Stimulated activated CD4-positive, alpha-beta T cell treated with anti-CD3 and anti-CD28 coated beads, TNF-alpha, amount 100 ng/mL, for 1 hour (primary cell): ENCODE measurements at places on chromosomes 5 and 9.

- DNase-seq, result no peak
Observed at GRCh38 chr9:942805-943580, 33.5 kb upstream of the DMRT3 start.

GRCh38 chr9:15529566-15530324 is 19.0 kb upstream of the PSIP1 start:
- no peak for DNase-seq

DNA sequence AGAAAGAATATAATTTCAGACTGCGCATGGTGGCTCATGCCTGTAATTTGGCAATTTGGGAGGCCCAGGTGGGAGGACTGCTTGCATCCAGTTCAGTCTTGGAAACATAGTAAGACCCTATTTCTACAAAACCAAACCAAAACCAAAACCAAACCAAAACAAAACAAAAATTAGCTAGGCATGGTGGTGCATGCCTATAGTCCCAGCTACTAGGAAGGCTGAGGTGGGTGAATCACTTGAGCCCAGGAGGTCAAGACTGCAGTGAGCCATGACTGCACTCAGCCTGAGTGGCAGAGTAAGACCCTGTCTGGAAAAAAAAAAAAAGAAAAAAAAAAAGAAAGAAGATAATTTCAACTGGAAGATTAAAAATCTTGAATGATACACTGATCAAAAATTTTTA is 137.0 kb upstream of the ACOT12 start:
- no peak for DNase-seq

DNA sequence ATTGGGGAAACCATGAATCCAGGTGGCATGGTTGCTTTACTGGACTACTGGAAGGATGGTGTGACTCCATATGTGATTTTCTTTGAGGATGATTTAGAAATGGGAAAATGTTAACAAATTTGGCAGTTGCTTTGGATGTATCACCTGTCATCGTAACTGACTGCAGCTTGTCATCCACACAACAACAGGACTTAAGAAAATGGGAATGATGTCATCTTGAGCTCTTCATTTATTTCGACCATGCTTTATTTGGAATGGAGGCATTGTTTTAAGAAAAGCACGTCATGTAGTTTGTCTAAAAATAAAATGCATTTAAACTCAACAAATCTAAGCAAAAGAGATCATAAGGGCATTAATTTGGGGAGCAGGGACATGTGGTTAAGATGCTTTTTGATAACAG is 265.0 kb downstream of the GOLPH3 start:
- DNase-seq, result no peak

GRCh38 chr9:4678679-4679267 is 596 bp upstream of the CDC37L1 start:
- DNase-seq, result no peak

GRCh38 chr5:178793696-178794095 is 63.2 kb upstream of the ZNF354A start:
- no peak for DNase-seq

DNA sequence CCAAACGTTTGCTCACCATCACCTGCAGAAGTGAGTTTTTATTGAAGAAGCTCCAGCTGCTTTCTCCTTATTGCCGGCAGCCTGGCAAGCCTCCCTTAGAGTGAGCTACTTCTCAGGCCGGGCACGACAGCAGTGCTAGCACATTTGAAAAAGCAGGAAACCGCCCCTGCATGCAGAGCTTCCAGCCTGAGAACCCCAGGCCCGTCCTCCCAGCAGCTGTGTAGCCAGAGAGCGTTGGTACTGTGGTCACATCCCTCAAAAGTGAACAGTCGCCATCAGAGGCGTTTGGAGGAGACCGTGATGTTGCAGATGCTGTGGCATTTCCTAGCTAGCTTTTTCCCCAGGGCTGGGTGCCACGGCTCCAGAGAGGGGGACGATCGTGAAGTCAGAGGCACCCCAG is 23.5 kb downstream of the SLC25A25 start:
- no peak for DNase-seq

GRCh38 chr5:178525906-178526732 is 64.1 kb downstream of the COL23A1 start:
- DNase-seq, result no peak

GRCh38 chr5:123124859-123125595 is 36.0 kb downstream of the PRDM6 start:
- no peak for DNase-seq

- no peak for DNase-seq
Observed at GRCh38 chr5:171926311-171926710, 80.1 kb downstream of the FBXW11 start.

GRCh38 chr5:172078726-172079345 is 72.4 kb upstream of the FBXW11 start:
- DNase-seq, result no peak

- DNase-seq, result no peak
Observed at GRCh38 chr5:112930082-112930344, 8.0 kb upstream of the REEP5 start.

DNA sequence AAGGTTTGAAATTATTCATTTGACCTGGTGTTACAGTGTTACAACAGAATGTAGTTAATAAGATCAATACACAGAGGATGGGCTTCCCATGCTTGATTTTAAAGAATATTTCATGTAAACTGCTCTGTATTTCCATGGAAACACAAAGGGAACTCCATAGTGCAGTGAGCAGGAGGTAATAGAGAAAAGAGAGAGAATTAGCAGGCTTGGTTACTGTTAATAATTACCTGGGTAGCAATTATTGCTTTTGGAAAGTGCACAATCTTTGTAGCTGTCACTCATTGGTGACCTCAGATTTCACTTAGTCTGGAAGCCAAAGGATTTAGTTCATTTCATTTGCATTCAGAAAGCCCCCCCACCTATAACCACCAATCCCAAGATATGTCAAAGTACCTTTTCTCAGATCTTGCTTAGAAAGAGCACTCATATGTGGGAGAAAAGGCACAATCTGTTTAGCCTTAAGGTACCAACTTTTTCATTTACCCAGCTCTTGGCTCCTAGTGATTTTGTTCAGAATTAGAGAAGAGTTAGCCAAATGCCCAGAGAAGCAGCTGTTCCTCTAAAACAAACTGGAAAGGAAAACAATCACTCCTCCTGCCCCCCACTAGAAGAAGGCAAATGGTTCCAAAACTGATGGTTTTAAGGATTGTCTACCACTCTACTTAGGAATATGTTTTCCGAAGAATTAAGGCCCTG is 234.5 kb upstream of the SLC24A2 start:
- no peak for DNase-seq

GRCh38 chr5:74281166-74281565 is 359.4 kb downstream of the ENC1 start:
- no peak for DNase-seq

DNA sequence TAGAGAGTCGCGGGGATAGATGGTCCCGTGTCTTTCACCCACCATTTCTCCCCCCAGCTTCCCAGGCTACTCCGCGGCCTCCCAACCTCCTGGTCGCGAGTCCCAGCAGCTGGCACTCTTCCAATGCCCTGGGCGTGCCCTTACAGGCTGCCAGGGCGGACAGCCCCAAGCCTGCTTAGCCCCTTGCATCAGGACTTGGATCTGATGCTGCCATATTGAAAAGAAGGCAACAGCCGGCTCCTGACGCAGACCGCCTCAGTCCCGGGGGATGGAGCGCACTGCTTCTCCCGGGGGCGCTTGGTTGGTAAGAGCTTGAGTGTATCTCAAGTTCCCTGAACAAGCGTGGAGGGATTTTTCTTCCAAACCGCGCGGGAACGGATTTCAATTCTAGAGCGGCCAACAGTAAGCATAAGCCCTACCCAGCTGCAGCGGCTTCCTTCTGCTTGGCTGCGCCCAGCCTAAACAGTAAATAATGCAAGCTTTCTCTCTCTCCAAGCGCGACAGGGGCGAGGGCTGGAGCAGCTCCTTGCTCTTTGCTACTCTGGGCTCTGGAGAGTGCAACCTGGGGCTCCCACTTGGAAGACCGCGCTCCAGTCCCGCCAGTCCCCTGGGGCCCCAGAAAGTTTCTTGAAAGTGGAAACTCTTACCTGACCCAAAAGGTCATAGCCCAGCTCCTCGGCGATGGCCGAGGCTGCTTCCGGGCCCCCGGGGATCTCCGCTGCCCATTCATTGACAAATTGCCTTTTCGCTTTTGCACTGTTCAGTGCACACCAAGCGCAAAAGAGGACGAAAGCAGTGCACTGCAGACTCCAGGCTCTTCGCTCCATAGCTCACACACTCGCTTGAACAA is 607 bp downstream of the PCSK1 start:
- no peak for DNase-seq

- no peak for DNase-seq
Observed at GRCh38 chr9:84513473-84513872, 156.1 kb upstream of the NTRK2 start.

GRCh38 chr5:180811623-180812124 is 9.1 kb upstream of the MGAT1 start:
- no peak for DNase-seq

DNA sequence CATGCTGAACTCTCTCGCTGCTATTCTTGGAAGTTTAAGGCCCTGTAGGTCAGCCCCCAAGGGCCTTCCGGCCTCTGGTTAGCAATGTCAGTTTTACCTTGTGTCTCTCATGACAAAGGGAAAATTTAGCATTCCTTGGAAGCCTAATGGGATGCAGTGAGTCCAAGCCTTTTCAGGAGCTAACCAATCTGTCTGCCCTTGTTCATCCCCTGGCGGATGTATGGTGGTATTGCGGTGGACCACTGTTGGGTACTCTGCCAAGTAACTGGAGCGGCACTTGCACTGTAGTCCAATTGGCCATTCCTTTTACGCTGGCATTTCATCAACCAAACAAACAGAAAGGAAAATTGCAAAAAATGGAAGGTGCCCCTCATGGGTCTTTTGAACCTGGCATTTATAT is 318.4 kb upstream of the NMUR2 start:
- no peak for DNase-seq

DNA sequence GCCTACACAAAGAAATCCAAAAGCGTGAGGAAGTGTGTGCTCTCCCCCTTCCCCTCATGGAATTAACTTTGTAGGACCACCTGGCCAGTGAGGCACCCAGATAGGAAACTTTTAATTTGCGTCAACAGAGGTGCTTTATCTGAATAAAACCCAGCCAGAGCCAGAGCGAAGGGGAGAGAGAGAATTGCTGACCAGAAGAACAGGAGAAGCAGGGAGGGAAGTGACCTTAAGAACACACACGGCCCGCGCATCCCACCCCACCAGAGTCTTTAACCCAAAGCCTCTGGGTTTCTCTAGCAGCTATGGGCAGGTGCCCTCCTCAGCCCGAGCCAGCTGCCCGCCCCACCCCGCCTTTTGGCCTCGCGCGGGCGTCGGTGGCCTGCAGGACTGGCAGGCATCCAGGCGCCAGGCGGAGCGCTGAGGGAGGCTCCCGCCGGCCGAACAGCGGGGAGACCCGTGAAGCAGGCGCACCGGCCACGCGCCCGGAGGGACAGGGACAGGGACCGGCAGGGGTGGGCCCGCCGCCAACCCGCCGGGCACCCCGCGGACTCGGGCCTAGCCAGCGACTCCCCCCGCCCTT is 580 bp downstream of the ERAP1 start:
- DNase-seq, result no peak

GRCh38 chr9:96149533-96150280 is 152.3 kb downstream of the HSD17B3 start:
- DNase-seq, result no peak

DNA sequence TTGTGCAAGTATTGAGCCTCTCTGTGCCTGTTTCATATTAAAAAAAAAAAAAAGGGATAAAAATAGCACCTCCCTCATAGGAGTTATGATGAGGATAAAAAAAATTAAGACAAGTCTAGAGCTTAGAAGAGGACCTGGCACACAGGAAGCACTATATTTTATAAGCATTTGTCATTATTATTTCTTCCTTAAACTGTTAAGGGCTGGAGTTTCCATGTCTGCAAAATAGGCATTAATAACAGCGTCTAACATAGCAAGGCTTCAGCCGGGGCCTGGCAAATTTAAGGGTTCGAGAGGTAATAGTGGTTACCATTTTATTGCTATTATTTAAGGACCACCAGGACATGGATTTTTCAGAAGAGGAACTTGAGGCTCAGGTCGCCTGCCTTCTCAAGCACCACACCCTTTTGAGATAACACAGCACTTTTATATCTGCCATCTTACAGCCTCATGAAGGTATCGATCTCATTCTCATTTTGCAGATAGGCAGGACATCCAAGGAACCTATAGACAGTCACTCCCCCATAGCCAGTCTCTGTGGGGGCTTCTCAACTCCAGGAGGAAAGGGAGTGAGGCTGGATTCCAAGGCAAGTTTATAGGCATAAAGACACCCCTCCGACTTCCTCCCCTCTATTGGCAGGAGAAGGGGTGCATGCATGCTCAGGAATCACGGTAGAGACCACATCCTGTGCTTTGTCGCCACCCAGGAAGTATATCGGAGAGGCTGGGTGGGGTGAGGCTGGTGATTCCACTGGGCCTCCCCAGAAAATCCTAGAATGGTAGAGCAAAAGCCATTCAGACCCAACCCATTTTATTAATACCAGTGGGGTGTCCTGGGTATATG is 2.4 kb downstream of the ANXA6 start:
- no peak for DNase-seq

DNA sequence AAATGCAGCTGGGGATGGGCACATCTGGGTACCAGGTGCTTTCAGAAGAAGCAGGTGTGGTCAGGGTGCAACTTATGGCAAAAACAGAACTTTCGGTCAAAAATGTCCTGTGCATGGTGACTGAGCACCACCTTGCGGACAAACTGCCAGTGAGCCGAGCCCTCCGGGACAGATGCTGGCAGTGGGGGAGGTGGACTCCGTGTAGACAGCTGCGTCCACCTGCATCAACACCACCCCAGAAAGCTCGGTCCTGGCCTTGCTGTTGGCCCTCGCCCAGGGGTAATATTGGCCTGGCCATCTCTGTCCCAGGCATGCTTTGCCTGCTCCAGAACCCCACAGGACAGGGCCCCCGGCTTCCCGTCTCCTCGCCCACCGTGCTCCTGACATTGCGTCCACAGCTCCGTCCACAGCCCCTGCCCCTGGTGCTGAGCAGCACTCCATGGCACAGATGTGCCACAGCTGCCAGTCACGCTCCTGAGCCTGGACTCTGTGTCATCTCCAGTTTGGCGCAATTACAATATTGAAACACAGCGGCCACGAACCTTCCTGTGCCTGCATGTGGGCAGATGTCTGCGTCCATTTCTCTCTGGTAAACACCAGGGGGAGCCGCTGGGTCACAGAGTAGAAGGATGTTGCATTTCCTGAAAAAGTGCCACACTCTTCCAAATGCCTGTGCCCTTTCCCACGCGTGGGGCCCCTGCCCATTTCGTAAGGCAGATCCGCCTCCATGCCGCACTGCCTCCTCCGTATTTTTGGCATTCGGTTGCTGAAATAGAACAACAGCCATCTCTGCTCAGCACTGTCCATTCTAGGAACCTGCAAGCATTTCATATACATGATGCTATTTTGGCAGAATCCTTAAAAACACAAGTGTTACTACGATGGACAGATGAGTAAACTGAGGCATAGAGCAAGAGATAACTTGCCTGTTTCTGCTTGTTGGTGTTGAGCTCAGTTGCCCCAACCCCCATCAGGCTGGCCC is 33.4 kb upstream of the SLC6A19 start:
- peak; percentile 39 for DNase-seq

DNA sequence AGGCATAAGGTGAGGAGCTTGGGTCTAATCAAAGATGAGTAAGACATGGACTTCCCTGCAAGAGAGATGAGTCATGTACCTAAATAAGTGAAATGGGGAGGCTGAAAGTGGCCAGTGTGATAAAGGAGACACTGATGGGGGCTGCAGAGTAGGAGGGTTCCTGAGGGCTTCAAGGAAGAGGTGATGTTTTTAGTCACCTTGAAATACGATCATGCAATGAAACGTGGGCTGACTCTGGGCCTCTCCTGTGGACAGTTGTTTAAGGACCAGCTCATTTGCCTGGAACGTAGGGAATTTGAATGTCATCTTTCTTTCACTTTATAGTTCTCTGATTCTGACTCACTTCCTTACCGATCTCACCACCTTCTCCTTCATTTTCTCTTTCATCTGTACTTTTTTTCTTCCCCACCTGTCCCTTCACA is 49.6 kb upstream of the CPLX2 start:
- no peak for DNase-seq
